ENCODE measurements at places on chromosomes 1 and 21.
A peak's percentile ranks its signal among the peaks of the same experiment; 100 is the strongest.

DNA sequence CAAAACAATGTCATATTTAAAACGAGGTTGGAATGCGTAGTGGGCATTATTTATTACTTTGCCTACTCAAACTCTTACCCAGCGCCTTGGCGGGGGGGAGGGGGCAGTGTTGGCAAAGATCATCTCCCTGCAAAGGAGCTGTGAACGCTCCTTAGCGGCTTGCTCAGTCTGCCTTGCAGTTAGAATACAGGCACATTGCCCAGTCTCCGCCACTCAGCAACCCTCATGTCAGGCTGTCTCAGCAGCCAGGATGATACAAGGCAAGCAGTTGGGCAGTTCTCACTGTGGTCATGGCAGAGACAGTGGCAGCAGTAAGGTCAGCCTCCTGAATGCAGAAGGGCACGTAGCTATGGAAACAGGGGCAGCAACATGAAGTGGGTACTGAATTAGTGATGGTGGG lies 170.4 kb upstream of the KCNK2 start:
- DNase-seq: no peak

DNA sequence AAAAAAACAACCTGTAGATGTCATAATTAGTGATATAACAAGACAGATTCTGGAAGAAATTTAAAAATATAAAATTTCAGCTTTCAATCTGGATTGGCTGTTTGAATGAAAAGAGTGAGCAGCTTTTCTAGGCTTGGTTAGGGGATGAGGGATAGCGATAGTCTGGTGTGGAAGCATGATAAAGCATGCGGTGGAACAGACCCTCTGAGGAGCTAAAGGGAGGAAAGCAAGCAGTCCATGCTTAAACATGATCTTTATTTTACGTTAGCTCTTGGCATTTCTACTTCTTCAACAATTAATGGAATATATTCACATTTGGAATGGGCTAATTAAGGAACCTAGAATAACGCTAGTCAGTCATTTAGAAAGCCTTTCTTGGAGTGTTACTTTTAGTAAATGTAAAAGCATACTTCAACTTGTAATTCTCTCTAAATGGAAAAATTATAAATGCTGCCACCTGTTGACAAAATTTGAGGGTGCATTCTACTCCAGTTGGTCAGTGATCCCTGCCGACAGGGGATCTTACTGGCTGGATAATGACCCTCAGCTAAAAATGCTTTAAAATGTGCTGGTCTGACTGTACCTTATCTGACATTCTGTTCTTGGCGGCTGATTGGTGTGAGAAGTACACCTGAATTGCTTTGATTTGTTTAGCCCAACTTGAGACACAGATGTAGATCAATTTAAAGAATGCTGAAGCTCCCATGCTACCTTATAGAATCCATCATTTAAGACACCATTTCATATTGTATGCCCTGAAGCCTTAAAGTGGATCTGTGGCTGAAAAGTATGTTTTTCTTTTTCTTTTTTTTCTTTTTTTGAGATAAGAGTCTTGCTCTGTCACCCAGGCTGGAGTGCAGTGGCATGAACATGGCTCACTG lies 61.2 kb downstream of the AK4 start:
- DNase-seq: no peak

DNA sequence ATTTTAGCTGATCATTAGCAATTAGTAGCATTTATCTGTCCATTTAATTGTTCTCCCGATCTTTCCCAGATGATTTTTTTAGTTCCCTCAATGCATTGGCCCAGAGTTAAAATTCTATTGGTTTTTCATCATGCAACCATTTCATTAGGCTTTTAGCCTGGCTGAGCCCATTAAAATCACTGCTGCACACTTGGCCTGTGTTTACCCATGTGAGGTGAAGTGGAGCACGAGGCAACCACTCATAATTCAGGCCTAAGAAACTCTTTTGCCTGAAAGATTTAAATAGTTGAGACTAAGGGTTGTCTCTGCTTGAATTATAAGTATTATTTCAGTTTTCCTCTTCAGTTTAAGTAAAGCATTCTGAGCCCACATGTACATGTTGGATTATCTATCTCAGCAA lies 889.0 kb upstream of the ADGRL4 start:
- no peak for DNase-seq

DNA sequence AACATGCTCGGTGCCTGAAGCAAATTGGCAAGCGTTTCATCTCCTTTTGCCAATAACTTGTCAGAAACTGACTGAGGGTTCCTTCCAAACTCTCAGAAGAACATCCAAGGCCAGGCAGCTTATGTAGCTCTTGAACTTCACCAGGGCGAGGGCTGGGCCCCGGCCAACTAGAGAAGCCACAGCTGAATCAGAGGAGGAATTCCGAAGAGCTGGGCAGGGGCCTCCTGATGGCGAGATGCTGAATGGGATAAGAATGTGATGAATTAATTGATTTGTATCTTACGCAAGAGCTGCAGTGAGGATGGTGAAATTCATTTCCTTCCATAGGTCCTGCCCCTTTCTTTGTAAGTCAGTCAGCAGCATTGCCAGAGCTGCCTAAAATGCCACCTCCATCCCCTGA lies 345.8 kb downstream of the KIF26B start:
- no peak for DNase-seq

DNA sequence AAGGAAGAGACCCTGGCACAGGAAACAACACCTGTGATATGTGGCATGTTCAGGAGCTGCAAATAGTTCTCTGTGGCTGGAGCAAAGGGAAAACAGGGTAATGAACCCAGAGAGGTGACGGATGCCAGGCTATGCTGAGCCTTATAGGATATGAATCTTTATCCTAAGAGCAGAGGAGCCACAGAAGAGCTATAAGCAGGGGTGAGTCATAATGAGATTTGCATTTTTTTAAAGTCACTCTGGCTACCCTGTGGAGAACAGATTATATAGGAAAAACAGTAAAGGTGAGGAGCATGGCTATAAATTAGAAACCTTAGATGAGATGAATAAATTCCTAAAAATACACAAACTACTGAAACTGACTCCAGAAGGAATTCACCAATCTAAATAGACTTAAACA lies 12.8 kb upstream of the MPL start:
- DNase-seq: no peak

DNA sequence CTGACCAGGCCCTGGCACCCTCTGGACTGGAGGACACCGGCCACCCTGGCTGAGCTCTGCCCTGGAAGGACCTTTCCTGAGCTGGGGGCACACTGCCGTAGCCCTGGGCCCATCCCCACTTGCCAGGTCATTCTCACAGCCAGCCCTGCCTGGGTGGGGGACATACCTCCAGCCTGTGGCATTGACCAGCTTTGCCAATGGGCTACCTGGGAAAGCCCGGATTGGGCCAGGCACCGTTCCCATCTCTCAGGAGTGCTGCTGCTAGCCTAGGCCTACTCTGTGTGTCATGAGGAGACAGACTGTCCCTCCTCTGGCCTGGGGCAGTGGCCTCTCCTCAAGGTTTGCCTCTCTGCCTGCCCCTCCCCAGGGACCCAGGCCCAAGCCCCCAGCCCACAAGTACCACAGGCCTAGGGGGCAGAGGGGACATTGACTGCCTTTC lies 40.0 kb downstream of the COQ8A start:
- no peak for DNase-seq

DNA sequence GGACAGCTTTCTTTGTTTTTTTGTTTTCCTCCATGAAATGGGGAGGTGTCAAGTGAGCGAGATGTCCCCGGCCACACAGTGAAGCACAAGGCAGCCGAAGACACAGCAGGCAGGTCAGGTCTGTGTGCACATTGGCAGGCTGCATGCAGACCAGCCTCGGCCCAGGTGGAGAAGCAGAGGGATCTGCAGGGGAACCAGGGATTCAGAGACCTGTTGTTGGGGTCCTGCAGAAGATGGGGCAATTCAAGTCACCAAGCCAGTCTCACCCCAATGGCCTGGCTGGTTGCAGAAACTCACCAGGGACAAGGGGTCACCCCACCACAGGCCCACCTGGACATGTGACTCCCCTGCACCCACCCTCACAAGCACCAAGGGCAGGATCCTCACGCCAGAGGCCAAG lies 4.0 kb upstream of the ABCG1 start:
- no peak for DNase-seq

- no peak for DNase-seq
These were observed 28.1 kb upstream of the SDC3 start for GRCh38 chr1:30936541-30937171.

DNA sequence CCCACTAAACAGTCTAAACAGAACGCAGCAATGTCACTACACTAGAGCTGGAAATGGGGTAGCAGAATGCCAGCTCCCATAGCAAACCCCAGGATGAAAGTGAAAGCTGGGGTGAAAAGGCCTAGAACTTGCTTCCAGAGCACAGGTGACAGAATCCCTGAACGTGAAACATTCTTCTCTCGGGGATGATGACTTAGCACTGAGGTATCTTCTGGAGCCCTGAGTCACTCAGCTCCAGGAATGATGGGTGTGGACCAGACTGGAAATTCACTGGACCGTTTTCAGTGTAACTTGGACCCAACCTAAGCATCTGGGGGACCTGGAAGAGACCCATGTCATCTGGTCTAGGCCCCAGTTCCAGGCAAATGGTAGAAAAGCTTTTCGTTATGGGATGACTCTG lies 108.9 kb downstream of the CDC7 start:
- no peak for DNase-seq

GRCh38 chr1:186014370-186015037 lies 280.3 kb downstream of the HMCN1 start:
- no peak for DNase-seq

DNA sequence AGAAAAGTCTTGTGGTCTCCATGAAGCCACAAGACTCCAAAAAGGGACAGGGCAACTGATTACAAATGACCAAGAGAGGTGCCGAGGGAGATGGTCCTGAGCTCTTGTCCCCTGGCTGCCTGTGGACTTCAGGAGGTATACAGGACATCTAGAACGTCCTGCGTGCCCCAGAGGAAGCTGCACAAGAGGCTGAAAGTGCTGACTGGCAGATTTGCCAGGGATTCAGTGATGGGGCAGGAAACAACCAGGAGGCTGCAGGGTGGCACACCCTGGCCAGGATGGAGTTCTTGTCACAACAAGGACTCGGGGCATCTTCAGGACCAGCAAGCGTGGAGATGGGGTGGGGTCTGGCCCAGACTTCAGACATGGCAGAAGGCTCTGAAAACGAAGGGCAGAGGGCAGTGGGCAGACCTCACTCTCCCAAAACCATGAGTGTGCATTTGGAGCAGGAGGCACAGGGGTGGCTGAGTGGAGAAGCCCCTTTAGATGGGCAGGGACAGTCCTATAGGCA lies 13.4 kb upstream of the PKP1 start:
- DNase-seq: no peak

- DNase-seq: peak; percentile 68
These were observed 47.1 kb upstream of the DMBX1 start for GRCh38 chr1:46442317-46443161.

- peak; percentile 64 for DNase-seq
These were observed 18.3 kb upstream of the VAMP3 start for GRCh38 chr1:7752512-7753417.

GRCh38 chr21:31644643-31645042 lies 14.8 kb upstream of the SOD1 start:
- DNase-seq: no peak

DNA sequence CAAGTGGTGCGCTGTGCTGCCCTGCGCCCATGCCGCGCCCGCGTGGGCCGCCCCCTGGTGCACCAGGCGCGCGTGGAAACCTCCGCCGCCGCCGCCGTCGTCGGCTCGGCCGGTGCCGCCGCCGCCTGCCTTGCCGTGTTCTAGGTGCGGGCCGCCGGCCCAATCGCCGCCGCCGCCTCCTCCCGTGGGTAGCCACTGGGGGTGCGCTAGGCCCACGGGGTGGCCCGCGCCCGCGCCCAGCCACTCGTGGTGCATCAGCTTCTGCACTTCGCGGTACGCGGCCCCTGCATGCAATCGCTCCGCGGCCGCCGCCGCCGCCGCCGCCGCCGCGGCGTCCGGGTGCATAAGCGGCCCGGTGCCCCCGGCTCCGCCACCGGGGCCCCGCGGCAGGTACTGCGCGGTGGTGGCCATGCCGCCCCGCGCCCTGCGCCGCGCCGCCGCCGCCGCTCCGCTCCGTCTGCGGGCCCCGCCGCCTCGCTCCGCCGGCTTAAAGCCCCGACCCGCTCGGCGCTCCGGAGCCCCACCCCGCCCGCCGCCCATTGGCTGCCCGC lies at the start of gene POU3F1:
POU3F1 (minus strand) TSS at position 461 of the 551 bp plus-strand sequence; CDS start at position 411, 50 bp downstream.
- DNase-seq: no peak

- DNase-seq: no peak
These were observed 31.7 kb downstream of the ELK4 start for GRCh38 chr1:205600085-205600484.

DNA sequence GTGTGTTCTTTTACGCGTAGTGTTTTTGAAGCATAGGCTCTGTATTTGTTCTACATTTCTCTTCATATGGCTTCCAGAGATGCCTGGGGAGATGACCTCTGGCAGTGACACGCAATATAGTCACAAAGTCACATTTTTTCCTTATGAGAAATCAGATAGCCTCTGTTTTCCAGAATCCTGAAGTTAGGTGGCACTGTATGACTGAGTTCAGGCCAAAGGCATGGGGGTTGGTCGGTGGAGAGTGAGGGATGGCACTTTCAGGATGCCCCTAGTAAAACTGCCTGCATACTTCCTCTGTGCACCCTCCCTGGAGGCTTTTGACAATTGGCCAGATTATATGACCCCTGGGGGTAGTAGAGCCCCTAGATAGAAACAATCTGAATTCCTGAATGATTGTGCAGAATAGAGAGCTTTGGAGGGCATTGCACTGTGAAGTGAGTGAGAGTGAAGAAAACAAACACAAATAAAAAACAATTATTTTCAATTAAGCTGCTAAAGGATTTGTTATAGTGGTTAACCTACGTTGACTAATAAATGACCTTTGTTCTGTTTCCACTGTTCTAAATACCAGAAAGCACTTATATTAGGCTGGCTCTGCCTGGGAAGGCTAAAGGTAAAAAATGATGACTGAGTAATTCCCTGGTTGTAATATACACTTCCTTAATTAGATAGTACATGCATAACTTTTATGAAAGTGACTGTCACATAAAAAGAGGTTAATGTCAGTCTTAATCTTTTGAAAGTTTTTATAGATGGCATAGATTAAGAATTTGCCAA lies 1660.8 kb downstream of the PLA2G4A start:
- no peak for DNase-seq

- DNase-seq: no peak
These were observed 803 bp downstream of the CHIT1 start for GRCh38 chr1:203228670-203229069.

GRCh38 chr1:18868801-18869424 lies 9.5 kb upstream of the TAS1R2 start:
- DNase-seq: no peak

DNA sequence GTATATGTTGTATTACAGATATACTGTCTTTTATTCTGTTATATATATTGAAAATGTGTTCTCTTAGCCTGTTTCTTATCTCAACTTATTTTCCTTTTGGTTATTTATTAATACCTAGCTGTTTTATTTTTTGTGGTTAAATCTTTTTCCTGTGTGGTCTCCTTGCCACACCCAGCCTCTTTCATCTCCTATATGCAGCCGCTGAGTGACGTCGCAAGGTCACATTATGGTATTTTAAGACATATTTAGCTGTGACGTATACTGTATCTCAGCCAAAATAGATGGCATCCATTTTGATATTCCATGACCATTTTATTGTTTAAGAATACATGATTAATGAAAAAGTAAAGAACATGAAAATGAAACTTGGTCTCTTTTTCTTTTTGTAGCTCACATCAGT lies 29.1 kb downstream of the CENPF start:
- DNase-seq: peak; percentile 57

- no peak for DNase-seq
These were observed 9.2 kb downstream of the SRSF4 start for GRCh38 chr1:29172415-29172939.

- no peak for DNase-seq
These were observed 55.2 kb downstream of the MTR start for GRCh38 chr1:236850077-236850979.

GRCh38 chr21:20789729-20790500 lies 208.3 kb upstream of the NCAM2 start:
- no peak for DNase-seq

All from CD4-positive, alpha-beta T cell treated with Interleukin-4 for 1 hour (primary cell).